ENCODE measurements at places on chromosomes 4 and X.

- DNase-seq: no peak
Measured at GRCh38 chrX:102966701-102967100, 29.6 kb downstream of the RAB40AL start.

DNA sequence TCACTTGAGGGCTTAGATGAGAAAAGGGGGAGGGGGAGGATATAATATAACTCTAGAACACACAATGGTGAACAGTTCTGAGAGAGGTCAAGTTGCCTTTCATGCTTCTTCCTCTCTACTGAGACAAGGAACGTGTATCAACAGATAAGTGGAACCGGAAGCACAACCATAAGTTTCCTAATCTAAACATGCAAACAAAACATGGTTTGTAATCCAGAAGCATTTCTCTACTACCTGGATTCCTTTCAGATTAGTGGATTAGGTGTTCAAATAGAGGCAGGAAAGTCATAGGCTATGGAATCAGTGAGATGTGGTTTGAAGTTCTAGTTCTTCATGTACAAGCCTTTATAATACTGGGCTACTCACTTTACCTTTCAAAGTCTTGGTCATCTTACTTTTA, 460.6 kb downstream of the IDS start:
- DNase-seq: no peak

- DNase-seq: no peak
Measured at GRCh38 chr4:56630876-56631666, 50.0 kb downstream of the HOPX start.

GRCh38 chrX:153828723-153829548, 1.4 kb downstream of the PDZD4 start:
- DNase-seq: no peak

- no peak for DNase-seq
Measured at GRCh38 chr4:87912164-87913004, 63.1 kb upstream of the SPP1 start.
